ENCODE measurements at places on chromosomes 3 and 15.
A peak's percentile ranks its signal among the peaks of the same experiment; 100 is the strongest.

DNA sequence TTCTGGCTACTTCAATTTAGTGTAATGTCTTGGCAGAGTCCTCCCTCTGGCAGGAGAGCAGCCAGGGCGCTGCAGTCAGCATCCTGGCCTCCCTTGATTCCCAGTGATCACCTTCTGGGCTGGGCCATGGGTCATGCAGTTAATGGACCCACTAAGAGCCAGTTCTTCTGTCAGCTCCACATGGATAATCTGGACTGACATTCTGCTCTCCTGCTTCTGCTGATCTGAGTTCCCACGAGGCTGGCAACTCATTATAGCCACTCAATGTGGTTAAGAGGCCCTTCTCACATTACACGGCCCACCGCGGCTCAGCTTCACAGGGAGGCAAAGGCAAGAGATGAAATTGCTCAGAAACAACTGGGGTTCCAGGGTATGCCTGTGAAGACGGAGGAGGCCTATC, 94.0 kb downstream of the WDR76 start:
- no peak for DNase-seq

DNA sequence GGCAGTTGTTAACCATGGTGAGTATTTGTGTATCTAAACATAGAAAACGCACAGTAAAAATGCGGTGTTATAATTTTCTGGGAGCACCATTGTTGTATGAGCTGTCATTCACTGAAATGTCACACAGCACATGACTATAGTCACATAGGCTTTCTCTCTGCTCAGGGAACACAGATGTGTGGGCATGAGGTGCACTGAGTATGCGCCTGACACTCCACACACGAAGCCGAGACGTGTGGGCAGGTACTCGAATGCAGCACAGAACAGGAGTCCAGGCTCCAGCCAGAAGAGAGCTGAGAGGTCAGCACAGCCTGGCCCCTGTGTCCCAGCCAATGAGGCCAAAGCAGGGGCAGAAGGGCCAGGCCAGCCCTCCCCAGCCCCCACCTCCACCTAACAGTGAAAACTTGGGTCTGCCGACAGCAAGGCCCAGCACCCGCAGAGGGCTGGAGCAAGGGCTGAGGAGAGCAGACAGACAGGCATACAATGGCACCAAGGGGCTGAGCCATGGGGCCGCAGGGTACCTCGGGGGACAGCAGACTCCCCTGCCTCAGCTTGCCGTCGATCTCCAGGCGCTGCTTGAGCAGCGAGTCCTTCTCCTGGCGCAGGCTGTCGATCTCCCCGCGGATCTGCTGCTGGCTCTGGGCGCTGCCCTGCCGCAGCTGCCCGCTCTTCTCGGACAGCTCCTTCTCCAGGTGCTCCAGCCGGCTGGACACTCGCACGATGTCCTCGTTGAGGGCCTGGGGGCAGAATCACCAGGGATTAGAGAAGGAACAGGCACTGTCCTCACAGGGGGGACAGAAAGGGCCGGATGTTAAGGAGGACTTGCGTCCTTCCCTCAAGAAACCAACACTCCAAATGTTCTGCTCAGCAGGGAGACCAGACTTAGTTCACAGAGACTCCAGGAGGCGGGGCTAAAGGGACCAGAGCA, 24.0 kb downstream of the KIF7 start:
- DNase-seq = no peak

DNA sequence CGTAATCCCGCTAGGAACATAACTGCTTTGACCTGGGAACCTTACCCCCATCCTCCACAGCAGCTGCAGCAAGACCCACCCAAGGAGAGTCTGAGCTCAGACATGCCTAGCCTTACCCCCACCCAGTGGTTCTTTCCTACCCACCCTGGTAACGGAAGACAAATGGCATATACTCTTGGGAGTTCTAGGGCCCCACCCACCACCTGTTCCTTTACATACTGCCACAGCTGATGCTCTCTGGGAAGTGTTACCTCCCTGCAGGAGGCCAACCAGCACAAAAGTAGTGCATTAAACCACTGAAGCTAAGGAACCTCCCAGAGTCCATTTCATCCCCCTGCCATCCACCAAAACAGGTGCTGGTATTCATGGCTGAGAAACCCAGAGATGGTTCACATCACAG, 50.6 kb upstream of the AZI2 start:
- no peak for DNase-seq

GRCh38 chr15:71752128-71752527, 58.2 kb upstream of the NR2E3 start:
- no peak for DNase-seq

- DNase-seq = no peak
These were observed 85.3 kb downstream of the MEIS2 start for GRCh38 chr15:37015035-37015434.

GRCh38 chr3:141644931-141645330, 93.2 kb upstream of the RNF7 start:
- peak; percentile 90 for DNase-seq

GRCh38 chr15:38307251-38307650, 54.6 kb downstream of the SPRED1 start:
- peak; percentile 87 for DNase-seq
